ENCODE measurements at places on chromosomes 7 and 10. TPM values are rescaled to one million over a fixed set of nuclear protein-coding genes. Genes with fewer than 3 reads are reported as not detected.

GRCh38 chr10:79381804-79382221 is 34.5 kb downstream of the PPIF start:
- no peak for DNase-seq

GRCh38 chr10:61821693-61822092 is 79.8 kb upstream of the ARID5B start:
- no peak for DNase-seq

- no peak for DNase-seq
Measured at GRCh38 chr10:5582736-5583135, 58.0 kb downstream of the CALML3 start.

DNA sequence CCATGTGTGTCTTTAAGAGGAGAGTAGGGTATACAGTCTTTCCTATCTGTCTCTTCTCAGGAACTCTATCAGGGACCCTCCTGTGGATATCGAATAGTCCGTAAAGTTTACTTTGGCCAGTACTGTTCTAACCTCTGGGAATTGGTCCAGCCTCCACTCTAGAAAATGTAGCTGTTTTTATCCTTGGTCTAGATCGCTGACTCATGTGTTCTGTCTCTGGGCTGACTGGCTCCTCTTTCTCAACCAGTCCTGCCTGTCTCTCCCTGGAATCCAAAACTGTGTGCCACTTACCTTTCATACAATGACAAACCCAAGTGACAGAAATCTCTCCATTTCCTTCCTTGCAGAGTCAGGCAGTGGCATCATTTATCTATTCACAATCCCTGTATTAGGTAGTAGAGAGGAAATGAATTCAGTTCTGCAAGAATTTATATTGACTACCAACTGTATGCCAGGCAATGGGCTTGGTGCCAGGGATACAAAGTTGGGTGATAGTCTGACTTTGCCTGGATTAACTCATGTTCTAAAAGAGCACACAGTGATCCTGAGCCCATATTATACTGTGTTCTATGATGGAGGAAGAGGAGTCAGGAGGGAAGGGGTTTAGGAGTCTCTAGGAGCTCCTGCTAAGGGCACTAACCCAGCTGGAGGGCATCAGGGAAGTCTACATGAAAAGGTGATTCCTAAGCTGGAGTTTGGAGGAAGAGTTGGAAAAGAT is 232.7 kb downstream of the LRMDA start:
- no peak for DNase-seq

DNA sequence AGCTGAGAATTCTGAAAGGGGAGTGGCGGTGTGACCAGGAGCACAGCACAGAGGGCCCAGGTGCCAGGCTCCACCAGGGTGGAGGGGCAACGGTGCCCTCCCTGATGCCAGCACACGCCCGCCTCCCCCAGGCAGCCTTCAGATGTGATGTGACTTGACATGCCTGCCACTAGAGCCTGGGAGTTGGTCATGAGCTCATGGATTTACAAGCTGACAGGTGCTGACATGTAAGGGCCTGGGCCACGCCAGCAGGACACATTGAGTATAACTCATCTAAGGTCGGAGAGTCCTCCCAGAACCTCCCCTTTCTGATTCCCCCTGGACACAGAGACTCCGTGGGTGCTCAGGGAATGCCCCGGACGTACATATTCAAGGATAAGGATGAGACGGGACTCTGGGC is 74.2 kb downstream of the LSM5 start:
- DNase-seq, result no peak

DNA sequence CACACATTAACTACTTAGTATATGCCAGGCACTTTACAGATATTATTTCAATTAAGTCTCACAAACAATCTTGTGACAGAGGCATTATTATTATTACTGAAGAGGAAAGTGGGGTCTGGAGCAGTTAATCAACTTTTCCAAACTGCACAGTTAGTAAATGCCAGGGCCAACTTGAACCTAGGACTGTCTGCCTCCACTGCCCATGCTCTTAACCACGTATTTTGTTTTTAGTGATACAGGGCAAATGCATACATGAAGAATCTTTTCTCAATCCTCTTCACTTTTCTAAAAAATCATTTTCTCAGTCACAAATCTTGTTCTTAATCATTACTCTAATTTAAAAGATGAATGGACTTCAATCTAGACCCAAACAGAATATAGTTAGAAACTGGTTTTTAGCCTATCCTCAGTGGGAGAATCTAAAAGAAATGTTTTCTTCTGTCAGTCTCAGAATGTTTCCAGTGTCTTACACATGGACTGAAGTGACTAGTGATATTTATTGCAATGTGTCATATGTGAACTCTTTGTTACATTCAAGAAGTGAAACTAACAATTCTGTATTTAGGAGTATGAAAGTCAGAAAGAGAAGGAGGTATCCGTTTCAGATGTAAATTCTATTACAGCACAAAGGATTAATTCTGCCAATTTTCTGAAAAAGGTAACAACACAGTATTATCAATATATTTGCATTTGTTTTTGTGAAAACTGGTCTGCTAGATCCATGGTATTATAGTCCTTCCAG is 55.5 kb upstream of the CCNJ start:
- DNase-seq, result no peak

DNA sequence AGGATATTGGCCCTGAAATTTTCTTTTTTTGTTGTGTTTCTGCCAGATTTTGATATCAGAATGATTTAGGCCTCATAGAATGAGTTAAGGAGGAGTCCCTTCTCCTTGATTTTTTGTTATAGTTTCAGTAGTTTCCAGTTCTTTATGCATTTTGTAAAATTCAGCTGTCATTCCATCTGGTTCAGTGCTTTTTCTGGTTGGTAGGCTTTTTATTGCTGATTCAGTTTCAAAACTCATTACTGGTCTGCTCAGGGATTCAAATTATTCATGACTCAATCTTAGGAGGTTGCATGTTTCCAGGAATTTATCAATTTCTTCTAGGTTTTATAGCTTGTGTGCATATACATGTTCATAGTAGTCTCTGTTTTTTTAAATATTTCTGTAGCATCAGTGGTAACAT is 10.1 kb upstream of the TMEM196 start:
- DNase-seq, result peak; percentile 45

Gene PRLHR
- 0.53 TPM for polyA plus RNA-seq

Gene PANK1
- polyA plus RNA-seq, result 27.5 TPM
